ENCODE measurements at places on chromosomes 11 and 22.

DNA sequence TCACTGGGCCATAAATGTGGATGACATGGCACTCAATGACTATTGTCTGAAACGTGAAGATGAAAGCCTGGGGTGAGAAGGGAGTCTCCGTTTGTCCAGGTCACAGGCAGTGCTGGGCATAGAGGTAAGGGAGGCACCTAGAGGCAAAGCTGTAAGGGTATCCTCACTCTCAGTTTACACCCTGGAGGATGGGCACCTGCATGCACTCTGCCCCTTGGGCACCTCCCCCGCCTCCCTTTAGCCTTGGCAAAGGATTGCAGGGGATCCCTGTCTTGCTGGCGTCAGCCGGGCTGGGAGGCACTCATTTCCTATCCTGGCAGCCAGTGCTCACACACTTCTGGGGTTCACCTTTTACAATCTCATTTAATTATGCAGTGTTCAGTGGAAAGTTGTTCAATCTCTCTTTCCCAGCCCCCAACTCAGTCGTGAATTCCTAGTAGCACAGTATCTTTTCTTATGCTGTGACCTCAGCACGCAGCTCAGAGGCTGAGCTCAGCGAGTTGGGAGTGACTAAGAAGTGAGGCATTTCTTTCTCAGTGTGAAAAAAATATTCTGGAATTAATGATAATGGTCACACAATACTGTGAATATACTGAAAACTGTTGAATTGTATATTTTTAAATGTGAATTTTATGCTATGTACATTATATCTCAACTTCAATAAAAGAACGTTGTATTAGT lies 866.6 kb downstream of the BRD1 start:
- no peak for DNase-seq

- peak; percentile 2 for DNase-seq
Measured at GRCh38 chr11:100830274-100830673, 143.2 kb downstream of the ARHGAP42 start.

GRCh38 chr11:13233173-13233745 lies 44.3 kb upstream of the BMAL1 start:
- no peak for DNase-seq

- DNase-seq = no peak
Measured at GRCh38 chr22:29144786-29145160, 60.9 kb upstream of the EMID1 start.

DNA sequence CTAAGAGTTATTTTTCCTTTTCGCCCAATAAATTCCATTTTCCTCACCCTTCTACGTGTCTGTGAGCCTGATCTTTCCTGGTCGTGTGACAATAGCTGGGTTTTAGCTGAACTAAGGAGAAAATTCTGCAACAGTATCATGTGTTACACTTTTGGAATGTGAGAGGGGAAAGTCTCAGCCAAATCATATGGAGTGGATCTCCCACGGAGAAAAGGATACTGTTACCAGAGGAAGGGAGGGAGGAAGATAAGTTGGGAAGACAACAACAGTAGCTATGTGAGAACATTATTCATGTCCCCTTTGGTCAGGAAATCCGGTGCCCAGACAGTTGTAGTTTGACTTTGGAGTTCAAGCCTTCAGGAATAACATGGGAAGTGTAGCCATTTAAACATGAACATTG lies 584.0 kb upstream of the RAG2 start:
- no peak for DNase-seq

DNA sequence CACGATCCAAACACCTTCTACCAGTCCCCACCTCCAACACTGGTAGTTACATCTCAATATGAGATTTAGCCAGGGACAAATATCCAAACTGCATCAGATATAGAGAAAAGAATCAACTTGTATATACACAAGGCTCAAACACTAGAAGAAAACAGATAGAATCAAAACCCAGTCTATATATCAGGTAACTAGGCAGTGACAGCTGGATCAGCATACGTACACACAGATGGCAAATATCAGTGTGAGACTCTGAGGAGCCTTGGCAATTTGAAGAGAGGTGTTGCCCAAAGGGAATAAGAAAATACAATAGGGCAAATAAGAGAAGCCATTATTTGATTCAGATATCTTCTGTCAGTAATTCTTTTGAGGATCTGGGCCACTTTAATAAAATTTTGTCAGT lies 951.3 kb upstream of the CHORDC1 start:
- DNase-seq = no peak

GRCh38 chr22:31344578-31345330 lies 1.4 kb downstream of the PATZ1 start:
- DNase-seq = no peak

- DNase-seq = no peak
Measured at GRCh38 chr22:43118024-43118849, 7.7 kb downstream of the BIK start.

DNA sequence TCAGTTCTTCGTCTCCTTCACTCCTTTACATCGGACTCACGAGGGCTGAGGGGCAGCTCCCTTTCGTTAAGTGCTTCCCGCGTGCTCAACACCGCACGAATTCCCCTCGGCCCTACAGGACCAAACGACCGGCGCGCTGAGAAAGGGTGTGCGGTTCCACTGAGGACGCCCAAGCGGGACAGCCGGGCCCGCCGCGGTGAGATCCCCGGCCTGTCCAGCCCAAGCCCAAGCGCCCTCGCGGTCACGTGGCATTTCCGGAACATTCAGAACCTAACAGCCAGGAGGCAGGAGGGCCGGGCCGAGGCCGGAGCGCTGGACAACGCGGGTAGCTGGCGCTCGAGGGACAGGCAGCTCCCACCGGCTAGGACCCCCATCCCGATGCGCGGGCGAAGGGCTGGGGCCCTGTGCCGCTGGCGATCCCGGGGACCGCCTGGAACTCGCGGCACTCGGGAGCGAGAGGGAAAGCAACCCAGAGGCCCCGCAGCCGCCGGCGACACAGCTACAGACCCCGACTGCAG lies 737 bp upstream of the STIP1 start:
- no peak for DNase-seq

- no peak for DNase-seq
Measured at GRCh38 chr11:125082611-125083311, 19.7 kb downstream of the SLC37A2 start.
